ENCODE measurements at places on chromosomes 2 and 18.

GRCh38 chr18:34329840-34330239 is 105.1 kb upstream of the NOL4 start:
- no peak for DNase-seq
- H3K4me3 ChIP-seq: no peak overlapping the region
- no peaks in the 10 kb centered on the region for H3K36me3 ChIP-seq
- no peaks in the 10 kb centered on the region for H3K27me3 ChIP-seq
- no peaks in the 10 kb centered on the region for H3K4me1 ChIP-seq

GRCh38 chr2:113201496-113202304 is 27.9 kb downstream of the PSD4 start:
- H3K4me3 ChIP-seq: no peak overlapping the region
- no peak for DNase-seq
- no peaks in the 10 kb centered on the region for H3K27me3 ChIP-seq
- peaks cover 44% of the 10 kb centered on the region for H3K36me3 ChIP-seq

- DNase-seq: no peak
- H3K4me1 ChIP-seq: peaks cover 6% of the 10 kb centered on the region
- no peaks in the 10 kb centered on the region for H3K27me3 ChIP-seq
- peaks cover 51% of the 10 kb centered on the region for H3K36me3 ChIP-seq
- no peak overlapping the region for H3K4me3 ChIP-seq
- H3K27ac ChIP-seq: no peak overlapping the region
Measured at GRCh38 chr2:99458529-99458928, 31.3 kb downstream of the REV1 start.

DNA sequence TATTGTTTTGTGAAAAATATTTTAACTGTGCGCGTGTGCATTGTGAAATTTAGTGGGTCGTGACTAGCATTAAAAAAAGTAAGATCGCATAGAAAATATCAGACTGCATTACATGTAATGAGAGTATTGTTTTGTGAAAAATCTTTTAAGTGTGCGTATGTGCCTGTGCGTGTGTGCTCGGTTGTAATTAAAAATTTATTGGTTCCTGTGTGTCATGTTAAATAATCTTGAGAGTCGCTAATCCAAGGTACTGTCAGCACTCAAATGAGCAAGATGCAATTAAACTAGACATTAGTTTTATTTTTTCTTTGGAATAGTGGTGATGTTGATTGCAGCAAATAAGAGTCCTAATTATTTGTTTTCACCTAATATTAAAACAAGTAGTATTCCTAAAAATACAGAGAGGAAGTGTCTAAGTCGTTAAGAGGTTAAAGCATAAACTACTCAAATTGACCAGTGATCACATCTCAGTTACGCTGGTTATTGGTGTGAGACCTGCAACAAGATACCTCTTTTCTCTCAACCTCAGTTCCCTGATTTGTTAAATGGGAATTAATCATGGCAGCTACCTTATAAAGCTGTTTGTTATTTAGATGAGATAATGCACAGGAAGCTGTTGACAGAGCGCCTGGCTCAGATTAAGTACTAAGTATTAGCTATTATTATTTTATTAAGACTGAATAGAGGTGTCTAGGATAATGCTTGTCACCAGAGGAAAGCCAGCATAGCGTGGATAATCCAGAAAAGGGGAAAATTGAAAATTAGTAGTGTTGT is 1.9 kb downstream of the ZDBF2 start:
- H3K4me1 ChIP-seq: peaks cover 12% of the 10 kb centered on the region
- peak overlapping the region; percentile 76 for H3K4me3 ChIP-seq
- H3K27ac ChIP-seq: peak overlapping the region; percentile 19
- peaks cover 40% of the 10 kb centered on the region for H3K27me3 ChIP-seq
- no peaks in the 10 kb centered on the region for H3K36me3 ChIP-seq

DNA sequence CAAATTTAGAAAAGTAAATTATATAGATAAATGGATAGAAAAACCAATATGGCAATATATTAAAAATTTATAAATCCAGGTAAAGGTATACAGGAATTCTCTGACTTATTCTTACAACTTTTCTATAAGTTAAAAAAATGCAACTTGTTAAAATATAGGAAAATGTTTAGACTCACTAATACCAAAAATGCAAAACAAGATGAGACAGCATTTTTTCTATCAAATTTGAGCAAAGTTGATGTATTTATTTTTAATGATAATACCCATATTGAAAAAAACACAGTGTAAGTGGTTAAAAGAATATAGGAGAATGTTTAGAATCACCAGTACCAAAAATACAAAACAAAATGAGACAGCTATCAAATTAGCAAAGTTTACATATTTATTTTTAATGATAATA is 35.7 kb downstream of the OSGEPL1 start:
- no peak overlapping the region for H3K27ac ChIP-seq
- peaks cover 9% of the 10 kb centered on the region for H3K4me1 ChIP-seq
- H3K4me3 ChIP-seq: no peak overlapping the region

DNA sequence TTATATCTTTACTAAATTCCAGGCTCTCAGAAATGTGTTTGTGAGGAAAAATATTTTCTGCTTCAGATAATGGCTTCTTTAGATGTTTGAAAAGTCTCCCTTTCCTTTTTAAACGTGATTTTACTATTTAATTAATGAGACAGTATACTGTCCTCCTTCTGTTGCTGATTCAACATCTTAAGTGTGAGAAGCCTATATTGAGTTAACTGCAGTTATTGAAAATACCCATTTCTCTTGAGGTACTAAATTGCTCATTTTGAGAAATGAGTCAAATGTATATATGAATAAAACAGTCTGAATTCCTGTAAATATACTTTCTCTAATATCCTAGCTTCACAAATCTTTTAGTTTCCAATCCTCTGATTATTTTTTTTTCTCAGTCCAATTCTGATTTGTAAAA is 470.2 kb downstream of the PTPRM start:
- no peak overlapping the region for H3K4me3 ChIP-seq
- no peaks in the 10 kb centered on the region for H3K27me3 ChIP-seq
- no peaks in the 10 kb centered on the region for H3K36me3 ChIP-seq
- no peaks in the 10 kb centered on the region for H3K4me1 ChIP-seq
- DNase-seq: no peak
- no peak overlapping the region for H3K27ac ChIP-seq

DNA sequence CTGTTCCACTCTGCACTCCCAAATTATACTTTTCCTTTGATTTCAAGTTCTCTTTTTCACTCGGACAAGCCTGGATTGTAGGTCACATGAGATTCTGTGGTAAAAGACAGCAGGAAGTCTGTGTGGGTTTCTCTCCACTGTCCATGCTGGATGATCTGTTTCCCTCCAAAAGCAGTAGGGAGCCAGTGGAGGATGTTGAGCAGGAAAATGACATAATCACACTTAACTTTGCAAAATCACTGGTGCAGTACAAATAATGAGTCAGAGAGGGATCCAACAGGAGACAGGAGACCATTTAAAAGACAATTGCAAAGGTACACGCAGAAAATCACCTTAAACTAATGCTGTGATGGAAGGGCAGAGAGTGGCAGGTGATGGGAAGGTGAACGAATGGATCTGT is 301.3 kb downstream of the ZNF407 start:
- no peak overlapping the region for H3K4me3 ChIP-seq
- no peak overlapping the region for H3K27ac ChIP-seq
- H3K4me1 ChIP-seq: peaks cover 12% of the 10 kb centered on the region
- H3K36me3 ChIP-seq: peaks cover 6% of the 10 kb centered on the region
- no peak for DNase-seq
- H3K27me3 ChIP-seq: no peaks in the 10 kb centered on the region

GRCh38 chr18:37332219-37332618 is 233.4 kb downstream of the CELF4 start:
- no peak overlapping the region for H3K4me3 ChIP-seq
- H3K27ac ChIP-seq: no peak overlapping the region
- peaks cover 2% of the 10 kb centered on the region for H3K27me3 ChIP-seq
- no peak for DNase-seq
- H3K4me1 ChIP-seq: no peaks in the 10 kb centered on the region

- H3K4me1 ChIP-seq: no peaks in the 10 kb centered on the region
- H3K27ac ChIP-seq: no peak overlapping the region
- no peaks in the 10 kb centered on the region for H3K27me3 ChIP-seq
- no peak for DNase-seq
- H3K4me3 ChIP-seq: no peak overlapping the region
- H3K36me3 ChIP-seq: no peaks in the 10 kb centered on the region
Measured at GRCh38 chr18:39519741-39520140, 1954.1 kb upstream of the CELF4 start.

DNA sequence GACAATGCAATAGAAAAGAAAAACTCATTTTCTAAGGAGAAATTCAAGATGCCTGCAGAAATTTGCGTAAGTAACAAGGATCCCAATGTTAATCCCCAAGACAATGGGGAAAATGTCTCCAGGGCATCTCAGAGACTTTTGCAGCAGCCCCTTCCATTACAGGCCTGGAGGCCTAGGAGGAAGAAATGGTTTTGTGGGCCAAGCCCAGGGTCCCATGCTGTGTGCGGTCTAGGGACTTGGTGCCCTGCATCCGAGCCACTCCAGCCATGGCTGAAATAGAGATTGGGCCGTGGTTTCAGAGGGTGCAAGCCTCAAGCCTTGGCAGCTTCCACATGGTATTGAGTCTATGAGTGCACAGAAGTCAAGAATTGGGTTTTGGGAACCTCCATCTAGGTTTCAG is 103.9 kb upstream of the ACVR1 start:
- H3K27ac ChIP-seq: no peak overlapping the region
- H3K4me3 ChIP-seq: no peak overlapping the region
- DNase-seq: no peak
- H3K36me3 ChIP-seq: peaks cover 2% of the 10 kb centered on the region
- H3K4me1 ChIP-seq: no peaks in the 10 kb centered on the region

DNA sequence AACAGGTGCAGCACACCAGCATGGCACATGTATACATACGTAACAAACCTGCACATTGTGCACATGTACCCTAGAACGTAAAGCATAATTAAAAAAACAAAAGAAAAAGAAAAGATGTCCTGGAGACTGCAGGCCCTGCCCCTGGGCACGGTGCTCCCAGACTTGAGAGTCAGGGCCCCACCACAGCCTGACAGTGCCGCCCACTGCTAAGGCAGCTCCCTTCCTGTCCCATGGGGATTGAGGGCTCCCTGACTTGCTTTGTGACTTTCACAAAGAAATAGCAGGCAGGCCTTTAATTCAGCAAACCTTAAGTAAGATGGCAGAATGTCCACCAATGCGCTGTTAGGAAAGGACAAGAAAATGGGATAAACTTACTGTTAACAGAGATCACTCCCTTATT is 116.8 kb downstream of the NDUFA10 start:
- no peak for DNase-seq
- H3K4me1 ChIP-seq: peaks cover 3% of the 10 kb centered on the region
- no peak overlapping the region for H3K27ac ChIP-seq
- H3K27me3 ChIP-seq: no peaks in the 10 kb centered on the region

DNA sequence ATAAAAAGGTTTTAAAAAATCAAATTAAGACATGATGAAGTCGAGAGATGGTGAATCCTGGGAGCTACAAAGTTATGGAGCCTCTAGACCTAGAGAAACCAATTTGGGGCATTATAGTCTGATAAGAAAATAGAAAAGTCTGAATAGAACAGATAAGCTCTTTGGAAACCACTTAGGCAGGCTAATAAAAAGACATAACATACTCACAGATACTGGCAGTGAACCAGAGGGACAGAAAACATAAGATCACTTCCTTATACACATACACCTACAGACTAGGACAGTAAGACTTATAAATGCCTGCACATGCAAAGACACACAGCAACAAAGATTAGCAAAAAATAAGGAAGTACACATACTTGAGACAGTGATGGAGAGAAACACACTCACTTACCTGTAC is 20.0 kb downstream of the SMC6 start:
- no peaks in the 10 kb centered on the region for H3K27me3 ChIP-seq
- no peak for DNase-seq
- no peaks in the 10 kb centered on the region for H3K4me1 ChIP-seq
- H3K4me3 ChIP-seq: no peak overlapping the region
- H3K36me3 ChIP-seq: peaks cover 30% of the 10 kb centered on the region

GRCh38 chr2:144331674-144332355 is 188.1 kb downstream of the ZEB2 start:
- H3K4me3 ChIP-seq: peak overlapping the region; percentile 95
- peak overlapping the region; percentile 99 for H3K27ac ChIP-seq
- H3K27me3 ChIP-seq: no peaks in the 10 kb centered on the region

DNA sequence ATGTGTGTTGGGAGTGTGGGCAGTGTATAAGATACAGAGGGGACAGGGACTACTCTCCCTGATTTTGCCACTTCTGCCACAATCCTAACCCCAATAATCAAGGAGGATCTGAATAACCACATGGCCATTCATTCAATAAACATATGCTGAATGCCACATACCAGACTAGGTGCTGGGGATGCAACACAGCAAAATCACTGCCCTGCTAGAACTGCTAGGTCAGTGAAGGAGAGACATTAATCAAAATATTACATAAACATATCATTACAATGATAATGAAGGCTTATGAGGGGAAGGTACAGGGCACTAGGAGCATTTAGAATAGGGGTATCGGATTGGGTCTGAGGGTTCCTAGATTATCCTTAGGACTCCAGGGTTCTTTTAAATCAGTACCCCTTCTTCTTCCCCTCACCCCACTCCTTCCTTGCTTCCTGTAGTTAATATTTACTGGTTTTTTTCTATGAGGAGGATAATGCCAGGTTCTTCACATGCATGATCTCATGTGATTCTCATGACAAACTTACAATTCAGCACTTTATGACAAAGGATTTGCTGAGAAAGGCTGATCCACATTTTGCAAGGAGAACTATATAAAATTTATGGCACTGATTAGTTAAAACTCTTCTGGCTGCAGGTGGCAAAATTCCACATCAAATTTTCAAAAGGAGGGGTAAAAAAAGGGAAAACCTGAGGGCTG is 56.4 kb upstream of the PCBP1 start:
- H3K27me3 ChIP-seq: no peaks in the 10 kb centered on the region
- no peak overlapping the region for H3K27ac ChIP-seq
- H3K4me3 ChIP-seq: no peak overlapping the region
- DNase-seq: no peak
- H3K36me3 ChIP-seq: peaks cover 3% of the 10 kb centered on the region
- peaks cover 12% of the 10 kb centered on the region for H3K4me1 ChIP-seq

DNA sequence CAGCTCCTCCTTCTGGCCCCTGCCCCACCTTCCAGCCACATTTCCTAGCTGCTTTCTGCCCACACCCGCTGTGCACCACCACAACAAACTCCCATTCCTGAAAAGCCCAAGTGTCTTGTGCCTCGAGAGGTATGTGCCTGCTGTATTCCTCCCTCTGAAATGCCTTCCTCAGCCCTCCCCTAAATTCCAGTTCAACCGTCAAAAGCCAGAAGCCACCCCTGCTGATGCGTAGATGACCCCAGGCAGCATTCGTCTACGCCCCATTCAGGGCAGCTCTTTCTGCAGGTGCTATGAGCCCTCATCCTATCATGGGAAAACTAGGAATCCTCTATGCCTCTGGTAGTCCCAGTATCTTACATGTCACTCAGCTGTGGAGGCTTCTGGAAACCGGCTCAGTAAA is 71.7 kb downstream of the DNMT3A start:
- H3K4me3 ChIP-seq: no peak overlapping the region
- H3K27me3 ChIP-seq: no peaks in the 10 kb centered on the region
- peaks cover 72% of the 10 kb centered on the region for H3K36me3 ChIP-seq
- H3K4me1 ChIP-seq: peaks cover 43% of the 10 kb centered on the region
- no peak for DNase-seq

- peaks cover 1% of the 10 kb centered on the region for H3K27me3 ChIP-seq
- H3K4me3 ChIP-seq: no peak overlapping the region
- no peaks in the 10 kb centered on the region for H3K36me3 ChIP-seq
Measured at GRCh38 chr18:76445741-76446232, 49.3 kb downstream of the ZNF516 start.

All from activated CD8-positive, alpha-beta T cell treated with anti-CD3 and anti-CD28 coated beads for 36 hours (primary cell).